ENCODE measurements at places on chromosomes 3 and 15.
A peak's percentile ranks its signal among the peaks of the same experiment; 100 is the strongest.

DNA sequence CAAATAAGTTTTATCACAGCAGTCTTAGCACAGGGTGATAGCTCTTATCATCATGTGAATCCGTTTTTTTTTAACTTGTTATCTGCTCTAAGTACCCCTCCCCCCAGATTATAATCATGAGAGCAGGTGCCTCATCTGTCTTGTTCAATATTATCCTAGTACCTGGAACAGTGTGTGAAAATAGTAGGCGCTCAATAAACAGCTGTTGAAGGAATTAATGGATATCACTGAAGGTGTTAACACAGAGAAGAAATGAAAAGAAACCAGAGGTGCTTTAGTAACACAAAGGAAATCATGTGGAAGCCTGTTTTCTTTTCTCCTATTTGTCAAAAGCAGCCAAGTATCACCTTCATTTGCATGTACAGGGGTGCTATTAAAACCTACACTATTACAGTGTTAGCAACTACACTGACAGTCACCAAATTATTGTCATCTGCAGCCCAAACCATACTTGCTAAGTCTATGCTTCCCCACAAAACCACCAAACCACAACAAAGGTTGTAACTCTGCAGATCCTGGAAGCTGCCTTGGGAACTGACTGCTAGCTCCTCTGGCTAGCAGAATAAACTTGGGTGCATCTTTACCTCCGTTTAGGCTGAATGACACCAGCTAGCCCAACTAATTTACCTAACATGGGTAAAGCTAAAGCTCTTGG, 2.9 kb downstream of the XPC start:
- DNase-seq, result no peak

- no peak for DNase-seq
These were observed 40.9 kb upstream of the LARS2 start for GRCh38 chr3:45347315-45348000.

DNA sequence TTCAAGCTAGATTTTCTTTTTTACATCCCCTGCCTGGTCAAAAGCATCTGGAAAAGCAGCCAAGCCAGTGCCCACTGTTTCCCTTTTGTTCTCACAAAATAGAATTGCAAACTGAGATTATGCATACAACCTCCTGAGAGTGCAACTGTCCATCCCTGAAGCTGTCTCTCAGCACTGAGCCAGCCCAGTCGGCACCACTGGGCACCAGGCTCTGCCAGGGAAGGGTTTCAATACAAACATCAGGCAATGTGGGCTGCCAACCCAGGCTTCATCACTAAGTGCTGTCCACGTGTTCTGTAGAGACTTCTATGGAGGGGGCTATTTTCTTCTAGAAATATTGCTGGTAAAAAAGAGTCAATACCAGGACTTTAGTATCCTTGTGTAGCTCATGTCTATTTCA, 356.3 kb upstream of the TBL1XR1 start:
- no peak for DNase-seq

GRCh38 chr15:44482090-44482489, 54.7 kb downstream of the CTDSPL2 start:
- no peak for DNase-seq

- DNase-seq, result no peak
These were observed 136.5 kb downstream of the PDE8A start for GRCh38 chr15:85118173-85118572.

DNA sequence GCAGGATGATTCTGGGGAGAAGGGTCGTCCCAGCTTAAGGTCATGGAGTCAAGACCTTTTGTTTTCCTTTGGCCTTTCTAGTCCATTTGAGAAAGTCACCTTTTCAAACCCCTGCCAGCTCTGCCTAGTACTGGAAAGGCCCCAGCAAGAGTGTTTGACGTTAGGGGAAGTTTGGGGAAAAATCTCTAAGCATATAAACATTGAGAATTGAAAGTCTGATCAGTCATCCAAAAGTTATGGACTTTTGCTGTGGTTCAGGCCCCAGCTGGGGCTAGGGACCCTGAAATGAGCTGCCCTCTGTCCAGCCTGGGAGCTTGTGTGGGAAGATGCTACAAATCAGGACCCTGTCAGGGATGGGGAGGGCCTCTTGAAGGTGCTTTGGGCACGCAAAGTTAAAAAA, 21.6 kb downstream of the SLC6A6 start:
- DNase-seq, result no peak

- no peak for DNase-seq
These were observed 24.5 kb downstream of the MB21D2 start for GRCh38 chr3:192892981-192893700.

DNA sequence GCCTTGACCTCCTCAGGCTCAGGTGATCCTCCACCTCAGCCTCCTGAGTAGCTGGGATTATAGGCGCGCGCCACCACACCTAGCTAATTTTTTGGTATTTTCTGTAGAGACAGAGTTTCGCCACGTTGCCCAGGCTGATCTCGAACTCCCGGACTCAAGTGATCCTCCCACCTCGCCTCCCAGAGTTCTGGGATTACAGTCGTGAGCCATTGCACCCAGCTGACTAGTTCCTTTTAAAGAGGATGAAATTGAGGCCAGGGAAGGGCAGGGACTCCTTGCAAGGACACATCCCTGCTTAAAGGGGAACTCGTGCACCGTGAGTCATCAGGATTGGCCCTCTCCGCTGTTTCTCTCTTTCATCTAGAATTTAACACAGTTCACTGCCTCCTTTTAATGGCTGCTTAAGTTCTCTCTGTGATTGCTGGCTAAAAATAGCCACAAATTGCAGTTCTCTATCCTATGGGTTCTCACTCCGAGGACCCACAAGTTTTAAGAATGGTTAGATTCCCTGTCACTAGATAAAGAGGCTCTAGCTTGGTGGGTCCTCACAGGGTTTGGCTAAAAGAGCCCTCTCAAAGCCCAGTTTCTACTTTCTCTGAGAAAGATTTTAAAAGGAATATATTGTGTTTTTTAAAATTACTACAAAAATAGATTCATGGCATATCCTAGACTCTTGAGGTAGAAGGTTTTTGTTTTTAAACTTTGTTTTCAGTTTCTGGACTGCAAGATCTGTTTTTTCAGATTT, 1.4 kb downstream of the CRTAP start:
- DNase-seq, result no peak

- DNase-seq, result no peak
These were observed 262.4 kb downstream of the UBE2E2 start for GRCh38 chr3:23465569-23465968.

DNA sequence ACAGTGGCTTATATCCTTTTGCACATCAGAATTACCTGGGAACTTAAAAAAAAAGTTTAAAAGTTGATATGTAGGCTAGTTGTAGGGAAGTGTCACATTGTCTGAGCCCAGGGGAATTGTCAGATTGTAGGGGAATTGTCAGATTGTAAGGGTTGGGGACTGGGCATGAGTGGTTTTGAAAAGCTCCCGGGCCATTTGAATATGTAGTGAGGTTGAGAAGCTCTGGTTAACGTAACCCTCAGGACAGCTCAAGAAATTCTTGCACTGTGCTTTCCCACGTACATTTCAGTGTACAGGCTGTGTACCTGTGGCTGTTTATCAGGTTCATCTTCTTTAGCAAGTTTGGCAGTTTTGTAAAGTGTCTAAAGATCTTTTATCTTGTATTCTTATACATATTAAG, 107.0 kb downstream of the FNDC3B start:
- DNase-seq, result no peak

GRCh38 chr3:50320853-50321335, 1.7 kb downstream of the HYAL2 start:
- peak; percentile 84 for DNase-seq

DNA sequence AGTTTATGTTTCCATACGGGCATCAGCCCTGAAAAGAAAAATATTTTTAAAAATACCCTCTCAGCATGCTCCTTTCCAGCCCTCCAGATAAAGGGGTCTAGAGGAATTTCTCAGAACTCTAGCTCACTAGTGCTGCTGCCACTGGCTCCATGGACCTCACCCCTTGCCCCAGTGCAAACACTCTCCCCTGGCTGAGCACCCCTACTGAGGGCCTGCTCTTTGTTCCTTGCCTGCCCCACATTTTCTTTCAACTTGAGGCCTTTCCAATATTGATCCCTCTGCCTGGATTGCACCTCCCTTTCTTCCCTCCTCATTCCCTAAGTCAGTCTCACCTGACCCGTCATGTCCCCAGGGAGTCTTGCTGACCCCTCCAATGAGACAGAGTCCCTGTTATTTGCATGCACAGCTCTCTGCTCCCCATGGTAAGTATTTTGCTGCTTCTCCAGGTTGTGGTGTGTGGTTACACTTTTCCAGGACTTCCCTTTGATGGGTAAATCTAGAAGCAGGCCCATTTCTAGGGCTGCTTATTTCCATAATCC, 196.5 kb downstream of the EPHB1 start:
- DNase-seq, result no peak

- DNase-seq, result no peak
These were observed 62.6 kb upstream of the ATP11B start for GRCh38 chr3:182730675-182731042.

GRCh38 chr3:186138272-186138981, 29.5 kb upstream of the ETV5 start:
- DNase-seq, result no peak

DNA sequence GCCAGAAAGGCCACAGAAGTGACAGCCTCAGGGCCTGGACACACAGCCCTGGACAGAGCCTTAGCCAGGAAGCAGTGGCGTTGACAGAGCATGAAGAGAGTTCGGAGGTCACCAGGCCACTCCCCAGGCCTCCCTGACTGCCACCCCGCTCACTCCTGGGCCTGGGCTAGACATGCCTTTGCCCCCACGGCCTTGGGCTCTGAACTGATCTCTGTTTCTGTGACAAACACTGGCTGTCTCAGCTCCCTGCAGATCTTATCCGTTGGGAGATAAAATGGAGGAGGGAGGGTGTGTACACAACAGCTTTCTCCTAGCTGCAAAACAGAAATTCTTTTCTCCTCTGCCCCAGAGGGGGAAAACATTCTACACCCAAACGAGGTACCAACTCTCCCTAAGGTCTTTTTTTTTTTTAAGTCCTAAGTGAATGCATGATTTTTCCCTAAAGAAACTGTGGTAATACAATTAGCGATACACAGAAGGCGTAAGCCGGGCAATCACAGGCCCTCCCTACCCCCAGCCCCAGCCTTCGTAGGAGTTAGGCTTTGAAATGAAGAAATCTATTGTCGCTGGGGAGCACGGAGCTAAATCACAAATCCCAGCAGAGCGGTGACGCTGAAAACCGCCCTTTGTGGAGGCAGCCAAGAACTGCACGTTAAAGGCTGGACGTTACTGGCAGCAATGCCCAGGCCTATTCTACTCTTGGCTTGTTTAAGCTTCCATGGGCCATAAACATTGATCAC, 45.0 kb downstream of the SRGAP3 start:
- no peak for DNase-seq

DNA sequence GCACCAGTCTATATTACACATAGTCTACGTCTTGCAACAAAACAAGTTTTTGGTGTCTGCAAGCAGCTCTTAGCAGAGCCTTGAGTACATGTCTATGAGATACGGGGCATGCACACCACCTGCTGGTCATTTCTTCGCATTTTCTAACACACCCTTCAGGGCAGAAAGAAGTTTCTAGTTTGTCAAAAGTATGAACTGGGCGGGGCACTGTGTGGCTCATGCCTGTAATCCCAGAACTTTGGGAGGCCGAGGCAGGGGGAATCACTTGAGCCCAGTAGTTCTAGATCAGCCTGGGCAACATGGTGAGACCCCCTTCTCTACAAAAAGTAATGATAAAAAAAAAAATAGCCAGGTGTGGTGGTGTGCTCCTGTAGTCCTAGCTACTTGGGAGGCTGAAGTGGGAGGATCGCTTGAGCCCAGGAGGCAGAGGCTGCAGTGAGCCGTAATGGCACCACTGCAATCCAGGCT, 64.2 kb upstream of the ARL8B start:
- DNase-seq, result peak; percentile 68

GRCh38 chr15:48449734-48450133, 118.5 kb downstream of the DUT start:
- no peak for DNase-seq

- no peak for DNase-seq
These were observed 238.7 kb downstream of the EPHB1 start for GRCh38 chr3:135033737-135034136.

DNA sequence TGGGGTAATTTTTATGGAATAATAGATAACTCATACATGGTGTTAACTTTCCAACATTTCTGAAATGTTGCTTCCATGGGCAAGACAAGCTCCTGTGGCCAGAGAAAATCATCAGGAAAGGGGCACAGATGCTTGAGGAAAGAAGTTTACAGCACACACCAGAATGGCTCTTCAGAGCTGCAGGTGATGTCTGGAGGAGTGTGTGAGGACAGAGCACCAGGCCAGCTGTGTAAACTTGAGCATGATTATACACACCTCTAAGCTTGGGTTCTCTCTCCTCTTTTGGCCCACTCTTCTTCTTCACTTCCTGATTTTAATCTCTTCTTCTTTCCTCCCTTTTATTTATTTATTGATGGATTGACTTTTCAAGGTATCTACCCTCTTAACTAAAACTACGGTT, 676.0 kb downstream of the GRM7 start:
- no peak for DNase-seq

- DNase-seq, result no peak
These were observed 13.4 kb downstream of the SEC62 start for GRCh38 chr3:169980055-169980454.

- no peak for DNase-seq
These were observed 65.1 kb upstream of the CCNL1 start for GRCh38 chr3:157225001-157225400.

DNA sequence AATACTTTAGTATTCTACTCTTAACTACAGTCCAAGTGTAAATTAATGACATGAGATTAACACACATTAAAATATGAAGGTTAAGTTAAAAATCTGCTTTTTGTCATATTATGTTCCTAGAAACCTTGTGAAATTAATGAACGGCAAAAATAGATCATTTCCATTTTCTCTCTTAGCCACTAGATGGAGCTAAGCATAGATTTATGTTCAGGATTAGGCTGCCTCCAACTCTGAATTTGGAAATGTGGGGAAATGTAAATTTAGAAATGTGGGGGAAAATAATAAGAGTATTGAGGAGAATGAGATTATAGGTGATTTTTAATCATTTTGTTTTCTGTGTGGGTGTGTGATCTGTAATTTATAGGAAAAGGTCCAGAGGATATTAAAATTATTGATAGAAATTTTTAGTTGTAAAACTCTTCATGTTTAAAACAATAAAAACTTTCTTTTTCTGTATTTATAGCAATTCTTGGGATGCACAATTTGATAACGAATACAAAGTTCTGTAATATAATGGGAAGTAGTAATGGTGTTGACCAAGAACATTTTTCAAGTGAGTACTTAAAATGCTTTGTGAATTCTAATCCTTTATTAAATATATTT, 59.2 kb downstream of the TMOD3 start:
- DNase-seq, result no peak

- no peak for DNase-seq
These were observed 562.3 kb downstream of the PDCD6IP start for GRCh38 chr3:34360713-34361112.

DNA sequence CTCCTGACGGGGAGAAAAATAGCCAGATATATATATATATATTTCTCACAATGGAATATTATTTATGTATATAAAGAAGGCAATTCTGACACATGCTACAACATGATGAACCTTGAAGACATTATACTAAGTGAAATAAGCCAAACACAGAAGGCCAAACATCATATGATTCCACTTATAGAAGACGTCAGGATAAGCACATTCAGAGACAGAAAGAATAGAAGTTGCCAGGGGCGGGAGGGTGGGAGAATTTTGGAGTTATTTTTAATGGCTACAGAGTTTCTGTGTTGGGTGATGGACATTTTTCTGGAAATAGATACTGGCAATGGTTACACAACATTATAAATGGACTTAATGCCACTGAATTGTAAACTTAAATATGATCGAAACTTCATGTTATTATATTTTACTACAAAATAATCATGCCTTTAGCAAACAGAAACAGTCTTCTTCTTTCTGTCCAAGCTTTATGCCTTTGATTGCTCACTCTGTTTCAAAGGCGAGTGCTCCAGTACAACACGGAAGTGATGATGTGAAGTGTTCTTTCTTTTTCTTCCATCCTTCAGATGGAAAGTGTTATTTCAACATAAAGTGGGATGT, 514.0 kb downstream of the OCA2 start:
- DNase-seq, result no peak

All from mesothelial cell of epicardium (in vitro differentiated cells).